Stimulated activated CD4-positive, alpha-beta T cell treated with anti-CD3 and anti-CD28 coated beads, Interleukin-12 subunit alpha, Interleukin-12 subunit beta, amount 100 ng/mL, for 4 hours (primary cell): ENCODE measurements at places on chromosomes 7 and 10.
A peak's percentile ranks its signal among the peaks of the same experiment; 100 is the strongest.

DNA sequence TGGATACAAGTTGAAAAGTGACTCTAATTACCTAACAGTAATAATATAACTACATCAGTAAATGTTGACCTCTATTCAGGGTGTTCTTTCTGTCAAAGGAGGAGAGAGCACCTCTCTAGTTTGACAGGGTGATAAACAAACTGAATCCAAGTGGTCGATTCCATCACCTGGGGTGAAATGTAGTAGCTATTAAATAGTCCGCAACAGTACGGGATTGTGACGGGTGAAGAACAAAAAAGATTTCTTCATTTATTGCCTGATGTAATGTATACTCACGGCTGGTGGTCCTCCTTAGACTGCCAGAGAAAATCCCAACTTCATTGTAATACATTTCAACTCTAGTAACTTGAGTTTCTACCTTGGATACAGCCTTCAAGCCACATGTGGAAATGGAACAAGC lies 292.5 kb upstream of the CELF2 start:
- DNase-seq = no peak

DNA sequence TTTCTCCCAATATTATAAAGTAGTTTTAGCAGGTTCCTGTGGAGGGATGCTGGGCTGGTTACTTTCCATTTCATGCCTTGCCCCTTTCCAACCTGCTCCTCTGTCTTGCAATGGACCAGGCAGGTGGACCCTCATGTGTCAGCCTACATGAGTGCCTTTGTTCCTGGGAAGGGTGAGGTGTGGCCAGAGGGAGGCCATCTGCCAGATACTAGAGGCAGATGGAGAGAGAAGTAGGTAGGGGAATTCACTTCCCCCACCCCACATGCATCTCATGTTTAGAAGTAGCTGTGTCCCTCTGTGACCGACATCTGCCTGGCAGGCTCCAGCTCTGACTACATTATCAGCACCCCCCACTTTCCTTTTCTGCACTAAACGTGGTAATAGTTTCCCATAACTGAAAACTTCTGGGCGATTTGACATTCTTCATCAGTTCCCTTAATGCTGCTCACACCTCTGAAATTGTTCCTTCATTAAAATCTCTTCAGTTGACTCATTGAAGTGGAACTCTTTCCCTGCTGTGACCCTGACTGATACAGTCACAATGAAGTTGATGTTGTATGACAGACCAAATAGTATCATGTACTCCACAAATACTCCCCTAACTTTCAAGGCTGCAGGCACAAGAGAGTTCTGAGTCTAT lies 396.3 kb upstream of the FZD8 start:
- no peak for DNase-seq

GRCh38 chr7:116807011-116807560 lies 55.3 kb upstream of the CAPZA2 start:
- DNase-seq = no peak

- DNase-seq = no peak
Observed at GRCh38 chr10:121526135-121526790, 72.0 kb downstream of the FGFR2 start.

DNA sequence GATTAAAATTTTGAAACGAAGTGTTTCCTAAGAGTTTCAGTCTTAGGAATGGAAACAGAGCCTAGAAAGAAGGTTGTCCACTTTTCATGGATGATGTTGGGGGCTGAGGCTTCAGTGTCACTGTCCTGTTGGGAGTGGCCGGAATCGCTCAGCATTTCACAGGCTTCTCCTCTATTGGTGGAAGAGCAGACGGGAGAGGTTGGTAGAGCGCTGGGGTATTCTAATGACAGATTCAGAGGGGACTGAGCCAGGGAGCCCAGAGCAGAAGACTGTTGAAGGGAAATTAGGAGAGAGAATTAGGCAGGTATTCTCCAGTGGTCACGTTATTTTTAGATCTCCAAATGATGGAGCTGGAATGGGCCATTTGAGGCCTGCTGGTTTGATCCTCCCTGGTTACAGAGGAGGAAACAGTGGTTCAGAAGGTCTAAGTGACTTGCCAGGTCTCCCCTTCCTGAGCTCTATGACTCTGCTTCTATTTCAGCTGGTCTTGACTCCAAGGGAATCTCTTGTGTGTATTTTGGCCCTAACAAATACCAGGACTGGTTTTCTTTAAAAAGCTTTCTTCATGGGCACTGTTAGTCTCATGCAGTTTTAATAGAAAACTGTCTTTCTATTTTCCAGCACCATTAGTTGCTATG lies 35.7 kb upstream of the EEPD1 start:
- no peak for DNase-seq

DNA sequence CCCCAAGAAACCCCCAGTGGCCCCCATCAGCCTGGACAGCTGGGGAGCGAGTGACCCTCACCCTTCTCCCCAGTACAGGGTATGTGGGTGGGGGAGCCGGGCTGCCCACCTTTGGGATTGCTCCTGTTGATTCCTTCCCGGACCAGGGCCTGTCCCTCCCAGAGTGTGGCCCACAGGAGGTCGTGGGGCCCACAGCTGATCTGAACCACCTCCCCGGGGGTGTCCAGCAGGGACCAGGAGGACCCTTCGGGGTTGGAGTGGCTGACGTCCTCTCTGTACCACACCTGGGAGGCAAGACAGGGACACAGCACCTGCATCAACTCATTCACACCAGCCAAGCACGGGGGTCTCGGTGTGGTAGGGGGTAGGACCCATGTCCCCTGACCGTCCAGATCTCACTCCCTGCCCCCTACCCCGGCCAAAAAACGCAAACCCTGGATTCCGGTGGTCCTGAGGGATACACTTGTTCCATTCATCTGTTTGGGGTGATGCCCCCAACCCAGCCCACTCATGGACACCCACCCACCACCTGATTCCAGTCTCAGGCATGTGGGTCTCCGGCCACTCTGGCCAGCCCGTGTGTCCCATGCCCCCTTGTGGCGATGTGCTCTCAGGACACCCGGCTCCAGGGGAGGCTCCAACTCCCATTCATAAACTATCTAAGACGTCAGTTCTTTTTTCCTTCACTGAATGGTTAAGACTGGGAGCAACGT lies 10.9 kb downstream of the TECPR1 start:
- peak; percentile 25 for DNase-seq

DNA sequence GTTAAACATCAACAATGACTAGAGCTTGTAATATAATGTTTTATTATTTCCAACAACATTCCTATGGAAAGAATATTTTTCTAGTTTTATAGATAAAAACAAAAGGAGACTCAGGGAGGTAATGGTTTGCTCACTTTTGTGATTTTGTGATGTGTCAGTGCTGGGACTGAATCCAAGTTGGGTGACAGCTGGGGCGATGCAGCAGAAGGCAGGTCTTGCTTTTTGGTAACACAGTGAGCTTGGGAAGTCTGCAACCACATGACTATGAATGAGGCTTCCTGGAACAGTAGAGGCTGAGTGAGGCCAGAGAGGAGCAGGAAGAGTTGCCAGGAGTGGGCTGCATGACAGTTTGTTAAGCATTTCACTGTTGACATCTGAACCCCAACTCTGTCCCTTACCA lies 4.9 kb upstream of the YKT6 start:
- no peak for DNase-seq

DNA sequence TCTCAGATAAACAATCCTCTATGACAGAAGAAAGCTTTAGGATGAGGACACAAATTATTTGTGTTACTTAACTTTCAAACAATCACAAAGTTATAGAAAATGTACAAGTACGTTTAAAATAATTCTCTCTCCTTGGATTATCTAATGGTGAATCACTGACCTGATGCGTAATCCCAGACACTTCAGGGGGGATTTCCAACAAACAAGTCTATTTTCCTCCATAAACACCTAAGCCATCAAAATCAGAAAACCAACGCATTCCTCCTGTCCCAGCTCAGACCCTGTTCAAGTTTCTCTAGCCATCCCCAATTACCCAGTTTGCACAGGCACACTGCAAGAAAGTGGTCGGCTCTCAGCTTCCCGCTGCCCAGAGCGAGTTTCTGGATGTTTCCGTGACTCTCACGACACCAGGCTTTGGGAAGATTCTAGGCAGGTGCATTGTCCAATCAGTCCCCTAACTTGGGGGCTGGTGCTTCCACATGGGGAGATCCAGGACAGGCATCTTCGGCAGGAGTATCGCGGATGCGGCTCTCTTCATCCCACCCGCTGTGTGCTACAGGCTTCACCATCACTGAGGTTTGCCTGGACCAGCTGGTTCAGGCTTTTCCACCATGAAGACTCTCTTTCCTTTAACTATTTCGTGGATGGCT lies 200.0 kb downstream of the ZMYND11 start:
- no peak for DNase-seq

GRCh38 chr10:69223028-69223342 lies 2.9 kb downstream of the HKDC1 start:
- DNase-seq = no peak

DNA sequence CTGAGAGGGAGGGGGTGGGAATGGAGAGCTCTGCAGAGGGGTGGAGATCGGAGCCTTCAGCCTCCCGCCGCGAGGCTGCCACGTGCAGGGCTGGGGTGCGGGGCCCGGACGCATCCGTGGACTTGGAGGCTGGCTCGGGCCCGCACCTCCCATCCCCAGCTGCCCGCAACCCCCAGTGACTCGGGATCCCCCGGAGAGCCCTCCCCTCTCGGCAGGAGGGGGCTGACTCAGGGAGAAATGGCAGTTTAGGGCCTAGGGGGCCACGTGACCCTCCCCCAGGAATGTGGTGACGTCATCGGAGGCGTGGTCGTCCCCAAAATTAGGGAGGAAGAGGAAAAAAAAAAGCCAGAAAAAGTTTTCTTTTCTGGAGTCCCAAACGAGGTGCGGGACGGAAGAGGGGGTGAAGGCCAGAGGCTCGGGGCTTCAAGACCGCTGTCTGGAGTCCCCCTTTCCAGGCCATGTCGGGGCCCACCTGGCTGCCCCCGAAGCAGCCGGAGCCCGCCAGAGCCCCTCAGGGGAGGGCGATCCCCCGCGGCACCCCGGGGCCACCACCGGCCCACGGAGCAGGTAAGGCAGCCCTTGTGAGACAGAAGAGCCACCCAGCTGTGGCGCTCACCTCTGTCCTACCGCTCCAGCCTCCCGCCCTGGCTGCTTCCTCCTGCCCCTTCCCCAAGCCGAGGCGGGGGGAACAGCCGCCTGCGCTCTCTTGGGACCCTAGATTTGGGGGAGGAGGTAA lies at the start of gene TRIP6:
TRIP6 (plus strand) TSS at position 348 of the 736 bp plus-strand sequence; CDS start at position 459, 111 bp downstream.
- DNase-seq = peak; percentile 69

GRCh38 chr10:3692387-3692999 lies 92.5 kb downstream of the KLF6 start:
- no peak for DNase-seq

DNA sequence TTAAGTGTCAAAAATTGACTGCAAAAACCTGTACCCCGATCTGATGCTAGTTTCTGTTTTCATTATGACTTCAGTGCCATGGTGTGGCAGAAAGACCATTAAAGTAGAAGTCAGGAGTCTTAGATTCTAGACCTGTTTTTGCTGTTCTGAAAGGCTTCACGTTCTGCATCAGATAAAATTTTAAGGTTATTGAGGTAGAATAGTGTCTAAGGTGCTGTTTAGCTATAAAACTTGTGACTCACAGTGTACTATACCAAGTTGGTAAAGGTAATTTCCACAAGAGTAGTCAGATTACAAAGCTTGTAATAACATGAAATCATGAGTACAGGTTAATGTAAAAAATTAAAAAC lies 38.6 kb downstream of the ZNRF2 start:
- no peak for DNase-seq

GRCh38 chr7:69657331-69657730 lies 59.1 kb downstream of the AUTS2 start:
- DNase-seq = no peak

DNA sequence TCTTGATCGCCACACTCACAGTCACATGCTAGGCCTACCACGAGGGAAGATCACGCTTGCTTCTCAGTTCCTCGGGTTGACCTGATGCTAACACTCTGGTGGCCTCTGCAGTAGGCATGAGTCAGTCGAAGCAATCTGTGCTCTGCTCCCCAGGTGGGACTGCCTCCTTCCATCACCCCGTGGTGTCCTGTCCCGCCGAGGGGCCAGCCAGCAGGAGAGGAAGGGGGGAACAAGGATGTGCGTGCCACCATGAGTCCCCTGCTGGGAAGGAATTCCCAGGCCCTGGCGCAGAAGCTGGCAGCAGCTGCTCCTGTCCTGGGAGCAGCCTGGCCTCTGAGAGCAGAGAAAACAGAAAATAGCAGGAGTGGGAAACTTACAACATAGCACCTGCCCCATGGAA lies 695.0 kb upstream of the NRP1 start:
- no peak for DNase-seq

- DNase-seq = no peak
Observed at GRCh38 chr7:95897557-95898251, 125.3 kb downstream of the DYNC1I1 start.

GRCh38 chr7:66747881-66748511 lies 7.5 kb downstream of the RABGEF1 start:
- DNase-seq = no peak

DNA sequence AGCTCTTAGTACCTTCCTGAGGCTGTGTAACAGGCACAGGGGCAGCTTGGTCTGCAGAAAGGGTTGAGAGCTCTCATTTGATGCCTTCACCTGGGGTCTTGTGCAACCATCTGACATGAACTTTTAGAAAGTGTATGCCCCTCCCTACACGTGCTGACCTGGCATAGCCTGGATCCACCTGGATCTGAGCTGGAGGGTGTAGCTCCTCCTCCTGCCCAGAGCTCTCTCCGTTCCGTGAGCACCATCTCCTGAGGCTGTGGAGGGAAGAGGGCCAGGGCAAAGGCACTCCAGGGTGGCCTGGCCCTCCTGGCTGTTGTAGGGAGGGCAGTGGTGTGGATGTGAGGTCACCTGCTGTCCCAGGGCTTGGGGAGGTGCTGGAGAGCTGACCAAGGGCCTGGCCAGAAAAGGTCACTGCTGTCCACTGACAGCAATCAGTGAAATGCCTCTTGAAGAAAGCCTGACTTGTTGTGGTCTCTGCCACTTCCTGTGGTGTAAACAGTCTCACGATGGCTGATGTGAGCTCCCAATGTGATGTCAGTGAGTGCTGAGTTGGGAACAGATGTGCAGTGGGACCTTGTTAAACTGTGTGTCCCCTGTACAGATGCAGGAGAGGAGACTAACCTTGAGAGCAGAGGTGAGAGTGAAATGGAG lies 23.0 kb downstream of the AMZ1 start:
- DNase-seq = no peak

DNA sequence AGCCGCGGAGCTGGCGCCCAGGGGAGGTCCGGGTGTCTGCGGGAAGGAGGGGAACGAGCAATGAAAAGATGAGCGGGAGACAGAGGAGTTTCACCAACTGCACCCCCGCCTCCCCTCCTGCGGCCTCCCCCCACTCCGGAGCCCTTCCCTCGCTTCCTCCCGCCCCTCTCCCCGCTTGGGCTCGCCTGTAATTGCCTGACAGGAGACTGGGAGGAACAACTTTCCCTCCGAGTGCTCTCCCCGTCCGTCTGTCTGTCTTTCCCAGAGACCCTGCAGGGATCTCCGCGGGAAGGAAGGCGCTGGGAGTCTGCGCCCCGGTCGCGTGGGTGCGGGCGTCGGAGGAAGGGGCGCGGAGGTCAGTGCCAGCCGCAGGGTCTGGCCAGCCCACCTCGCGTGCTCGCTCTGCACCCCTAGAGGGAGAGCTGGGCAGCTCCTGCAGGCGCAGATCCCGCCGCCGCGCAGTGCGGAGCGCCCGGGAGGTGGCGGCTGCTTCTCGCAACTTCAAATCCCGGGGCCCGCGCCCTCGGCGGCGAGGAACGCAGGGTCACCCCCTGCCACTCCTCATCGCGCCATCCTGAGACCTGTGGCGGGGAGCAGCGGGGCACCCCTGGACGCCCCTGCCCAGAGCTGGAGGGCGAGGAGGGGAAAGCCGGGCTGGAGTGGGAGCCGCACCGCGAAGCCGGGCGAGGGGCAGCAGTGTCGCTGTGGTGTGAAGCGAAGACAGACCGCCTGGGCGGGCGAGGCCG lies 511 bp upstream of the NRP1 start:
- DNase-seq = peak; percentile 34

- DNase-seq = no peak
Observed at GRCh38 chr10:74836877-74837276, 10.5 kb downstream of the KAT6B start.
